Esophagus squamous epithelium (tissue), 5 donors: ENCODE measurements at places on chromosomes 12 and 14. TPM values are rescaled to one million over a fixed set of nuclear protein-coding genes. Genes with fewer than 3 reads are reported as not detected.

DNA sequence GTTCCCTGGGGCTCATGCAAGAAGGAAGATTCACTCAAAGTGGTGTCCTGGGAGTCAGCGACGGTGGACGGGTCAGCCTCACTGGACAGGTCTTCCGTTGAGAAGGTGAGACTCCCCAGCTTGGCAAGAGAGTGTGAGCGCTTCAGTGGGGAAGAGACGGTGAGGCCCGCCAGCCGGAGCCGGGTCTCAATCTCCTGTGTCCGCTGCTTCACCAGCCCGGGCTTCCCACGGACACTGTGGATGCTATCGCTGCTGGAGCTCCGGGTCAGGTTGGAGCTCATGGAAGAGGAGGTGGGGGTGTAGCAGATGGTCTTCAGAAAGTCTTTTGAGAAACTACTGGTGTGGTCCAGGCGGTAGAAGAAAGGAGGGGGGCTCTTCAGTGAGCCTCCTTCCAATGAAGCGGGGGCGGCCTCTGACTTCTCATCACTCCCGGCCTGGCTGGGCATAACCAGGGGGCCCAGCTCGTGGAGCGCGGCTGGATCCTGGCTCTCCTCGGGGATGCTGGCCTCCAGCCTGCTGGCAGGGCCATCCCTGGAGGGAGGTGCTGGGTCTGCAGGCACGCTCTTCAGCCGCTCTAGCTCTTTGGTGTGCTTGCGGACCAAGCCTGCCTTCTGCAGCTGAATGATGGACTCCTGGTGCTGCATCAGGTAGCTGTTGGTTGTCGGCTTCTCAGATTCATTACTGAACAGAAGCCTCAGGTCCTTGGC lies 56.9 kb upstream of the CORO1C start:
- peaks cover 100% of the 10 kb centered on the region for H3K36me3 ChIP-seq
- peak overlapping the region; percentile 72 for H3K27ac ChIP-seq
- H3K27me3 ChIP-seq: no peaks in the 10 kb centered on the region
- H3K4me1 ChIP-seq: peaks cover 8% of the 10 kb centered on the region

The LAG3 gene
- total RNA-seq: 0.50 TPM

The BDKRB2 gene
- total RNA-seq: 18.8 TPM

GRCh38 chr14:22370084-22370847 lies 218.8 kb downstream of the DAD1 start:
- H3K36me3 ChIP-seq: no peaks in the 10 kb centered on the region
- H3K27me3 ChIP-seq: no peaks in the 10 kb centered on the region
- peak overlapping the region; percentile 79 for H3K27ac ChIP-seq
- H3K4me3 ChIP-seq: no peak overlapping the region

The MMP19 gene
- total RNA-seq: 1.5 TPM

DNA sequence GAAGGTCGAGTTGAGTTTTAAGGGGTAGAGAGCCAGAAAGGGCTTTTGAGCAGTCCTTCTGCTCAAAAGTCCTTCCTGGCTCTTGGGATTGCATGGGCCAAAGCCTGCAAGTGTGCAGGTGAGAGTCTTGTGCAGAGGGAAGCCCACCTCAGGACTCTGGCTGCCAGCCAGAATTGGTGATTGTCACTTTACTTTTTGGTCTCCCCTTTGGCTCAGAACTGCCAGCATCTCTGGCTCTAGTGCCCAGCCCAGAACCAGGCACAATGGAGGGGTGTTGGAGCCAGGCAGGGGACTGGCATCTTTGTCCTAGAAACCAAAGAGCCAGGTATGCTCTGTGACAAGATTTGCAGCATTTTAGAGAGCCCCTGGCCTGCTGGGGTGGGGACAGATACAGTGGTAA lies 23.5 kb downstream of the FAM222A start:
- no peak overlapping the region for H3K27ac ChIP-seq
- DNase-seq: no peak
- no peak overlapping the region for H3K4me3 ChIP-seq

GRCh38 chr14:33857650-33858049 lies 93.2 kb downstream of the EGLN3 start:
- H3K4me3 ChIP-seq: no peak overlapping the region
- DNase-seq: no peak
- no peaks in the 10 kb centered on the region for H3K4me1 ChIP-seq

The OR2AP1 gene
- not detected for total RNA-seq
